NCI-H187 (cell line): ENCODE measurements at places on chromosomes 13 and 19.

- no peak for DNase-seq
Measured at GRCh38 chr19:5291588-5292193, 48.9 kb downstream of the PTPRS start.

DNA sequence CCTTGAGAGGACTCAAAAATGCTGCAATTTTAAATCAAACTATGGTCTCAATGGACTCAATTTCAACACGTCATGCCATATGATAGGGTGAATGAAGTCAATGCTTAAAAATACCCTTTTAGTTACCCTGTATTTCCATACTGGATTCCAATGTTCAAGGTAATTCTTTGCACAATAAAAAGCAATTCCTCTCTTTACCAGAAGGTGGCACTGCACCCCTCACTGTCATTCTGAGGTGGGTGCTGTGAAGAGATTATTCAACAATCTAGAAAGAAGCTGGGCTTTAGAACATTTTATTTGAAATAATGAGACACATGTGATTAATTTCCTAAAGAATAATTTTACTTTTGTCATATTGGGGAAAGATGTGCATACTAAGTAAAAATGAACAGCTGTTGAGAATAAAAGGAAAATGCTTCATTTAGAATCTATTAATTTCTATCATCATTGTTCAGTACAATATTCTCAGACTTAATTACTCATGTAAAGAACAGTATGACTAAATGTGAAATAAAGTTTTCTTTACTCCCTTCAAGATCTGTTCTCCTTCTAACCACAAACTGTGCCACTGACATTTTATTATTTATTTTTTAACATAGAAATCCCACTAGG, 789.1 kb downstream of the GPC5 start:
- peak; percentile 26 for DNase-seq

GRCh38 chr13:98441056-98441676, 135.7 kb downstream of the STK24 start:
- no peak for DNase-seq

- DNase-seq = no peak
Measured at GRCh38 chr19:4567584-4568071, 8.1 kb upstream of the SEMA6B start.

GRCh38 chr19:39826311-39826945, 7.5 kb downstream of the DYRK1B start:
- DNase-seq = no peak
